ENCODE measurements at places on chromosomes 4 and X.

DNA sequence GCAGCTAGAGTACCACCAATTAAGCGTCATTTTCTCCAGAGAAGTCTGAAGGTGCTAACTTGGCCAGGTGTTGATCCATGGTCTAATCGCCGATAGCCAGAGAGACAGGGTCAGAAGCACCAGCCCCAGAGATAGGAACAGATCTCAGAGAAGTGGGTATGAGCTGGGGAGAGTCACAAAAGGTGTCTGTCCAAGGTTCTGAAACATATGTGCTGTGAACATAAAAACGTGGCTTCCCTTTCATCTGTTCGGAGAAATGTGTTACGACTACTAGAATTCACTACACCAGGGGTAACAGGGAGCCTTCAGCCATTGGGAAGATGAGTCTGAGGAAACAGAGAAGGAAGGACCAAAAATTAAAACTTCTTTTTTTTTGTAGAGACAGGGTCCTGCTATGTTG lies 91.3 kb downstream of the FBXL5 start:
- no peak for DNase-seq

- DNase-seq: no peak
These were observed 75.4 kb downstream of the TMEM131L start for GRCh38 chr4:153541456-153542096.

DNA sequence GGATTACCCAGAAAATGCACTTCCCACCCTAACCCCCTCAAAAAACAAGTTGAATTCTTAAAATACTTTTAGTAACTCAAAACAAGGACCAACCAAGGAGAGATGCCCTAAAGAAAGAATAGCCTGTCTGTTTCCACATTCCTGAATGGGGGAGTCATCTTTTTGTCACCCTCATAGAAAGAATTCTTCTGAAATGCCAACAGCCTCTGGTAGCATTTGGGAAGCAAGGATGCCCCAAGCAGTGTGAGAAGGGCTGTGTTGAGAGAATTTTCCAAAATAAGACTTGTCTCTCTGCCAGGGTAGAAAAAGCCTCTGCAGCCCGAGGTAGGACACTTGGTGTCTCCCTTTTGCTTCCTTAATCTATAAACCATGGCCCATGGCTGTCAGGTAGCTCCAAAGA lies 173.1 kb upstream of the VCX3A start:
- no peak for DNase-seq

DNA sequence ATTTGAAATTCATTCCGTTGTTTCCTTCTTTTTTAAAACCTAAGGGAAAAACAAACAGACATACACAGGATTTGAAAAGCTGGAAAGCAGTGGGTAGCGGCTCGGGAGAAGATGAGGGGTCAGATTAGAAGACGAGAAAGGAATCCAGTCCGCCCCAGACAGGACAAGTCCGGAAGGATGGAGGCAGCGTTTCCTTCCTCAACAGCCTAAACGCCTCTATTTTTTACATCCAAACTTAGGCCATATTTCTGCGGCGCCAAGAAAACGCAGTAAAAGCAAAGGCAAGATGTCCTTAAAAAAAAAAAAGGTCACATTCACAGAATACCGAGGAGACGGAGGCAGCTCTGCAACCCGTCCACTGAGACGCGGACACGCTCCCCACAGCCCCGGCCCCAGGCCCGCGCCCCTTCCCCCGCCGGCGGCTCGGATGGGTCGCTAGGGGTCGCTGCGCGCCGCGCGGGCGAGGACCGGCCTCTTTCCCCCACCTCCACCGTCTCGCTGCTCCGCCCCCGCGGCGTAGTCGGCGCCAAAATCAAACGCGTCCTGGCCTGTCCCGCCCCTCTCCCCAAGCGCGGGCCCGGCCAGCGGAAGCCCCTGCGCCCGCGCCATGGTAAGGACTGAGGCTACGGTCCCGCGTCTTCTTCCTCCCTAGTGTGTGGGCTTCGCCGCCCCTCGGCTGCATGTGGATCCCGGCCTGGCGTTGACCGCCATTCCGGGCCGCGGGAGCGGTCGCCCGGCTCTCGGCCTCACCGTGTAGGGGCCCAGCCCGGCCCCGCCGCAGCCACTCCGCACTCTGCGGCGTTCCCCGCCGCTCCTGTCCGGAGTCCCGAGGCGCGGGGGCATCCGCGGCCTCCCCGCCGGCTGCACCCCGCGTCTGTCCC lies at the start of gene MND1:
TSS of gene MND1 (plus strand) at position 558 of the 881 bp plus-strand sequence. CDS start at position 608, 50 bp downstream.
- no peak for DNase-seq

- DNase-seq: no peak
These were observed 24.3 kb downstream of the PSAPL1 start for GRCh38 chr4:7410446-7410845.

DNA sequence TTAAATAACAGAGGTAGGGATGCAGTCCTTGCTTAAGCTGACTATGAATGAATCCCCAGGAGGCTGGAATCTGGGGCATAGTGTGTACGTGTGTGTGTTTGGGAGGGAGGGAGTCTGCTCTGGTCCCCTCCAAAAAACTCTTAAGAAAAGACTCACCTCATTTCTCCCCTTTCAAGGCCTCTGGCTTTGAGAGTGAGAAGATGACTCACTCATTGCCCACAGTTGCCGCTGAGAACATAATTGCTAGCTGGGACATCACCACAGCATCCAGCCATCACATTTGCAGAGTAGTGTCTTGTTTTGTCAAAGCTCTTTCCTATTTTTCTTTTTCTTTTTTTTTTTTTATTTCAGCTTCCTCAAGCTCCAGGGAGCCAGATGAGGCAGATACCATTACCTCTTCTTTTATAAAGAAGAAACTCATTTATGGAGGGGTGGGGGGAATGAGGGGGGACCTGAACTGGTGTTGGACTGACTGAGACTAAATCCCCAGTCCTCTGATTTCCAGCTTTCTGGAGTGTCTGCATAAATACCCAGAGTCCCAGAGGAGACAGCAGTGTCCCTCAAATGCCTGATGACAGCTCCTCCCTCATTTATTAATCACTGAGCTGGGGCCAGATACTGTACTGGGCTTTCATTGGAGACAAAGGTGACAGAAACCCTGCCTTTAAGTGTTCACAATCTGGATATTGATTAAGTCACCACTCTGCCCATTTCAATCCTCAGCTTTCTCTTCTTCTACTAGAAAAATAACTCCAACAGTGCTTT lies 61.9 kb upstream of the LAS1L start:
- DNase-seq: no peak

- DNase-seq: no peak
These were observed 186.7 kb downstream of the ENOX2 start for GRCh38 chrX:130716346-130716745.

DNA sequence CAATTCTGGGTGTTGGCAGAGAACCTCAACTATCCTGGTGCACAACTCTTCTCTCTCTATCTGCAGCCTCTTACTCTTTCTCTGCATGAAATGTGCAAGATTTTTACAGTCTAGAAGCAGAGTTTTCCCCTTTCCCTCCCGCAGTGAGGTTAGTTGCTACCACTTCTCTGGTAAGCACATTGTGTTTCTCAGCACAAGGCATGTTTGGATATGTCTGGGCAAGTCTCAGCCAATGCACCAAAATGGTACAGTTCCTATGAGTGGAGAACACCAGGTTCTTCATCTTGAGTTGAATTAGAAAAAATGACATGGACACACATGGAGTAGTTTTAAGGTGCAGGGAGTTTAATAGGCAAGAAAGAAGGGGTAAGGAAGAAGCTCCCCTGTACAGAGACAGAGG lies 187.0 kb downstream of the CCNG2 start:
- no peak for DNase-seq

GRCh38 chrX:997631-998137 lies 214.8 kb downstream of the CRLF2 start:
- no peak for DNase-seq

DNA sequence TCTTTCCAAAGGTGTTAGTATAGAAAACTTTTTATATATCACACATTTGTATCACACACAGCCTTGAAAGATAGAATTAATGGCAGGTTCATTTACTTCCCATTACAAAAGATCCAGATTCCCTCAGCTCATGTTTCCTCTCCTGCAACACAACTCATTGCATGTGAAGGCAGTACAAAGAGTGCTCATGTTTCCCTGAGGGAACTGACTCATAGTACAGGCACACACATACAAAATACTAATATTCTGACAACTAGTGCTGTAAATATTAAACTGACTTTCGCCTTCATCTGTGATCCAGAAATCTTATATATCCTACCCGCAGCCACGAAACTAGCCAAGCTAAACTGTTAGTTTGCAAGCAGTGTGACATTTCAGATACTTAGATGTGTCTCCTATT lies 819.8 kb upstream of the PCDH7 start:
- no peak for DNase-seq

DNA sequence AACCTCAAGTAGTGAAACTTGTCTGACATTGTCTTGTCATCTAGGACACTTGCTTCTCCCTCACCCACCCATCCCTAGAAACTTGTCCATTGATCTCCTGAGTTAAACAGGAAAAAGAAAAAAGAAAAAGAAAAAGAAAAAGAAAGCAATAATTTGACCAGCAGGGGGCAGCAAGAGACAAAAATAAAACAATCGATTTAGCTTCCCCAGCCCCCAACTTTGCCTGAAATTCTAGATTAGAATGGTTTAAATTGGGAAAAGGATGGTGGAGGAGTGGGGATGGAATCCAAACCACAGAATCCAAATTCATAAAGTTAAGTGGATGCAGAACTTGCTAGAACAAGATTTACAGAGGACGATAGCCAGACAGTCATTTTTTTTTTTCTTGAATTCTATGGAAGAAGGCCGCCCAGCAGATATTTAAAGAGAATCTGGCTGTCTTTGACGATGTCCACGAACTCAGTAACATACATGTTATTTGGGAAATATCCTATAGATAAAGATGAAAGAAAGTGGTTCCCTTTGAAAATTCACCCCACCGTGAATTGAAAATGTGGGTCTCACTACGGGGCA lies 282.9 kb downstream of the USP46 start:
- no peak for DNase-seq

- DNase-seq: no peak
These were observed 82.5 kb downstream of the AMELX start for GRCh38 chrX:11375614-11376119.

- no peak for DNase-seq
These were observed 28.1 kb downstream of the SYNPO2 start for GRCh38 chr4:118916691-118917289.
